ENCODE measurements at places on chromosomes 2 and 18.

DNA sequence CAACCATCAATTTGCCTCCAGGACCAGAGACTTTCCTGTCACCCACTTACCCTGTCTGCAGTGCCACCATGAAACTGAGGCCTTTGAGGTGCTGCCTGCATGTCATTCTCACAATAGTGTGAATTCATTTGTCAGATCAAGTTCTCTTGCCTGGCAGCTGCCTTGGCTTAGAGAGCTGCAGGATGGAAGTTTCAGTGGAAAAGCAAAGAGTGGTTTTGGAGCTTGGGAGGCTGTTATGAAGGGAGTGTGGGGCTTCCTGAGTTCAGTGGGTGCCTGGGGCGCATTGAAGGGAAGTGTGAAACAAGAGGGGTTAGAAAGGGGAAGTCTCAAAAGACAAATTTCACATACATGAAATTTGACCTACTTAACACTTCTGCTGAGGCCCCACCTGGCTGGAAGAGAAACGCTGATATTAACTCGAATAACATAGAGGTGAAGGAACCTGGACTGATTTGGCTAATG, 7.9 kb upstream of the LBH start:
- no peak for DNase-seq

- no peak for DNase-seq
These were observed 2.2 kb downstream of the PARD6G start for GRCh38 chr18:80244956-80245730.

DNA sequence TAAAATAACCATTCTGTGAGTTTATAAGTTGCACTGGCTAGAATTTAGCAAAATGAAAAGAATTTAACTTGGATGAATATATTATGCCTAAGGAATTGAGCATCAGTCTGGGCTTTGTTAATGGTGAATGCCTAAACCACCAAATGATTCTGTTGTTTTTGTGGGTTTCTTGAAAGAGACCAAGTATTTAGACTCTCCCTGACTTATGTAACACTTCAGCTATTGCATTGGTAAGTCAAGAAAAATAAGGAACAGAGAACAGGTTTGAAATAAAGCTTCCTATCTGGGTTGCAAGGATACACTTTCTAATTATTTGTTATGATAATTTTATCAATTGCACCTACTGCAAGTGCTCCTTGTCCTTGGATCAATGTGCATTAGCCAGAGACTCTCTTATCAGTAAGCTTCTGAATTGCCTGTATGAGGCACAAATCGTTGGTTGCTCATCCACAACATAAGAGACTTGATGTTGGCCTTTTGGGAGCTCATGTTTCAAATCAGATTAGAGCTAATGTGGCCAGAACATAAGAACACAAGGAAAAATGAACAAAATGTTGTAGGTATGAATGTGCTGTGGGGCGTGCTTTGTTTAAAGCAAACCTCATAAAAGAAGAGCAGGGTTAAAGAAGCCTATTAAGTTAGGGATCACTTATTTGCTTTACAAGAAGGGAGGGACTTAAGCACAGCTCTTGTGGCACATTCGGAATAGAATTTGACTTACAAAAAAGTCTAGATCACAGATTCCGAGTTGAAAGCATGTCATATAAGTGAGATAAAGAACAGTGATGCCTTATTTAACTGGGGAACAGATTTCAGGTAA, 37.2 kb downstream of the PRKCE start:
- DNase-seq, result no peak

GRCh38 chr2:12819103-12819475, 102.4 kb downstream of the TRIB2 start:
- no peak for DNase-seq
